ENCODE measurements at places on chromosomes 1 and 21. TPM values are rescaled to one million over a fixed set of nuclear protein-coding genes. Genes with fewer than 3 reads are reported as not detected.

- no peak overlapping the region for H3K4me3 ChIP-seq
- no peaks in the 10 kb centered on the region for H3K4me1 ChIP-seq
- H3K27ac ChIP-seq: no peak overlapping the region
- no peaks in the 10 kb centered on the region for H3K27me3 ChIP-seq
- H3K36me3 ChIP-seq: no peaks in the 10 kb centered on the region
- no peak for DNase-seq
Observed at GRCh38 chr1:102861247-102861646, 247.1 kb downstream of the COL11A1 start.

- H3K27me3 ChIP-seq: no peaks in the 10 kb centered on the region
- no peak overlapping the region for H3K27ac ChIP-seq
- H3K36me3 ChIP-seq: no peaks in the 10 kb centered on the region
- H3K4me3 ChIP-seq: no peak overlapping the region
Observed at GRCh38 chr1:19410393-19410792, 74.9 kb downstream of the CAPZB start.

DNA sequence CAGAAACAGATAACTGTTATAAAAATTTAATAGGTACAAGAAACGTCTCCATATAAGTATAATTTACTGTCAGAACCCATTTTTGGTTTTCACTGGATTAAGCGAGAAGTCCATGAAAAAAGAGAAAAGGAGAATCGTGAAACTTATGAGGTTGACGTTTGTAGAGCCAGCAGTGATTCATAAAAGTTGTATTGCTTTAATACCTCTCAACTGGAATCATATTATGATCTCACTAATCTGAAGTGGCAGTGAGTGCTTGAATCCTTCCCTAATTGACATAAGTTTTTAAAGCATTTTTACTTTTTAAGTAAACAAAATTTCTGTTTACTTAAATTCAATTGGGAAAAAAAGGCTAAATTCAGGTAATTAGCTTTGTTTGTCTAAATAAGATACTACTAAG lies 315.3 kb downstream of the TPR start:
- no peak overlapping the region for H3K27ac ChIP-seq
- no peak overlapping the region for H3K4me3 ChIP-seq
- H3K4me1 ChIP-seq: no peaks in the 10 kb centered on the region
- 0 out of 2 replicates have a peak, but pooled peaks cover 3% of the 10 kb centered on the region for H3K36me3 ChIP-seq
- H3K27me3 ChIP-seq: no peaks in the 10 kb centered on the region
- no peak for DNase-seq

DNA sequence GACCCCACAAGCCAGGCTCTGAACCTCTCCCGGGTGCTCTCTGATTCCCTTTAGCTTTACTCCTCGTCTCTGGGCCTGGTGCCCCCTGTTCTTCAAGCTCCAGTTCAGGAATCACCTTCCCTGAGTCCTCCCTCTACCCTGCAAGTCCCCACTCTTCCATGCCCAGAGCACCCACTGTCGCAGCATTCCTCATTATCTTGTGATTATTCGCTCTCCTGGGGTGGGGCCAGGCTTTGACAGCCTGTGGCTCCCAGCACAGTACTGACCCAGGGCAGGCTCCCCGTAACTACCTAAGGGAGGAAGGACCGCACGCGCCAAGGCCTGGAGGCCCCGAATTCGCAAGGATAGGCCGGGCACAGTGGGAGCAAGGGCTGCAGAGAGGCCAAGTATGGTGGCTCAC lies 734 bp upstream of the C1orf210 start:
- H3K4me3 ChIP-seq: no peak overlapping the region
- H3K4me1 ChIP-seq: no peaks in the 10 kb centered on the region
- H3K27ac ChIP-seq: no peak overlapping the region
- no peaks in the 10 kb centered on the region for H3K27me3 ChIP-seq
- no peaks in the 10 kb centered on the region for H3K36me3 ChIP-seq

DNA sequence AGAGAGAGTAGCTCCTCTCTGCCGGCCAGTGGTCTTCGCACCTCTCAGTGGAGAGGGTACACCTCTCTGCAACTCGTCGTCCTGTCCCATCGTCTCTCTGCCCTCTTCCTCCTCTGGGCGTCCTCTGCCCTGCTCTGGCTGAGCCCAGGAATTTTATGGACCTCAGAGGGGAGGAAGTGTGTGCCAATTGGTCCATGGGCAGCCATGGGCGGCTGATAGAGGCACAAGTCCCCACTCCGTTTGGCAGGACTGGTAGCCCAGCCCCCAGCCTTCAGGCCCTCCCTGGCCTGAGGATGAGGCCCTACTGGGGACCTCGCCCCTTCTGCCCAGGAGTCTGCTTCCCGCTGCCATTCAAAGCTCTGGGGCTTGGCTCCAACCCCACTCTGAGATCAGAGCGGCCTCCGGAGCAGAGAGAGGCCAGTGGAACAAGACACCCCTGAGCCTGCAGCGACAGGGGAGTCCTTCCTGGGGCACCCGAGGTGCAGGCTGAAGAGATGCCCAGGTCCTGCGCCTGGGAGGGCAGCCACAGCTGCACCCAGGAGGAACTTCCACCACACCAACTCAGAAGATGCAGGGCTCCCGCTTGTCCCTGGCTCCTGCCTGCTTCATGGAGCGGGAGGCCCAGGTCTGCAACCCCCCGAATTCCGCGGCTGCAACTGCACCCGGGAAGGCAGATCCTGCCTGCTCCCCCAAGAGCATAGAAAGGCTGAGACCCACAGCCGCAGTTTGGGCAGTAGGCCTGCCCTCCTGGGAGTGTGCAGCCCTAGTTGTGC lies 659.9 kb downstream of the KCNT2 start:
- H3K27ac ChIP-seq: no peak overlapping the region
- H3K27me3 ChIP-seq: no peaks in the 10 kb centered on the region
- H3K4me1 ChIP-seq: no peaks in the 10 kb centered on the region
- no peaks in the 10 kb centered on the region for H3K36me3 ChIP-seq
- no peak for DNase-seq
- no peak overlapping the region for H3K4me3 ChIP-seq

DNA sequence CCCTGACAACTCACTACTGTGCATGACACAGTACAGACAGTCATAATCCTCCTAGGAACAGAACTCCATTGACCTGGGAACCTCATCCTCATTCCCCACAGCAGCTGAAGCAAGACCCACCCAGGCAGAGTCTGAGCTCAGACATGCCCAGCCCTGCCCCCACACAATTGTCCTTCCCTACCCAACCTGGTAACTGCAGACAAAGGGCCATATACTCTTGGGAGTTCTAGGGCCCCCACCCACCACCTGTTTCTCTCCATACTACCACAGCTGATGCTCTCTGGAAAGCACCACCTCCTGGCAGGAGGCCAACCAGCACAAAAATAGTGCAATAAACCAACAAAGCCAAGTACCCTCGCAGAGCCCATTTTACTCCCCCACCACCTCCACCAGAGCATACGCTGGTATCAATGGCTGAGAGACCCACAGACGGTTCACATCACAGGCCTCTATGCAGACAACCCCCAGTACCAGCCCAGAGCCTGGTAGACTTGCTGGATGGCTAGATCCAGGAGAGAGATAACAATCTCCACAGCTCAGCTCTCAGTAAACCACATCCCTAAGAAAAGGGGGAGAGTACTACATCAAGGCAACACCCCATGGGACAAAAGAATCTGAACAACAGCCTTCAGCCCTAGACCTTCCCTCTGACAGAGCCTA lies 159.7 kb upstream of the CXADR start:
- peaks cover 29% of the 10 kb centered on the region for H3K4me1 ChIP-seq
- H3K36me3 ChIP-seq: no peaks in the 10 kb centered on the region
- 0 out of 2 replicates have a peak overlapping the region, but pooled peaks have one; percentile 18 for H3K27ac ChIP-seq

DNA sequence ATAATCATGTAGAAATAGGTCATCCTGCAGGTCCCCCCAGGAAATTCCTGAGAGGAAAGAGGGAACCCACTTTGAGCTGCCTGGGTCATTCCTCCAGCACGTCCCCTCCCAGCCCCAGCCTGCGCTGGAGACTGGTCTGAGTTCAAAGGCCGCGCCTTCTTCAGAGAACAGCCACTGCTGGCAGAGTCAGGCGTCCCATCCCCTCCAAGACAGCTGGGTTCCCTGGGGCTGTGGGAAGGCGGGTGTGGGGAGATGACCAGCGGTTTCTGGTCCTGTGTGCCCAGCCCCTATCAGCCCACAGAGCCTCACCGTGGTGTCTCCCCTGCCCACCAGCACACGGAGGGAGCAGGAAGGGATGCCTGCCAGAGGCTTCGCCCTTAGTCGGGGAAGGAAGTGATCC lies 18.0 kb upstream of the TRAPPC10 start:
- no peak overlapping the region for H3K4me3 ChIP-seq
- no peak overlapping the region for H3K27ac ChIP-seq
- DNase-seq: no peak
- H3K4me1 ChIP-seq: no peaks in the 10 kb centered on the region
- H3K27me3 ChIP-seq: peaks cover 26% of the 10 kb centered on the region

DNA sequence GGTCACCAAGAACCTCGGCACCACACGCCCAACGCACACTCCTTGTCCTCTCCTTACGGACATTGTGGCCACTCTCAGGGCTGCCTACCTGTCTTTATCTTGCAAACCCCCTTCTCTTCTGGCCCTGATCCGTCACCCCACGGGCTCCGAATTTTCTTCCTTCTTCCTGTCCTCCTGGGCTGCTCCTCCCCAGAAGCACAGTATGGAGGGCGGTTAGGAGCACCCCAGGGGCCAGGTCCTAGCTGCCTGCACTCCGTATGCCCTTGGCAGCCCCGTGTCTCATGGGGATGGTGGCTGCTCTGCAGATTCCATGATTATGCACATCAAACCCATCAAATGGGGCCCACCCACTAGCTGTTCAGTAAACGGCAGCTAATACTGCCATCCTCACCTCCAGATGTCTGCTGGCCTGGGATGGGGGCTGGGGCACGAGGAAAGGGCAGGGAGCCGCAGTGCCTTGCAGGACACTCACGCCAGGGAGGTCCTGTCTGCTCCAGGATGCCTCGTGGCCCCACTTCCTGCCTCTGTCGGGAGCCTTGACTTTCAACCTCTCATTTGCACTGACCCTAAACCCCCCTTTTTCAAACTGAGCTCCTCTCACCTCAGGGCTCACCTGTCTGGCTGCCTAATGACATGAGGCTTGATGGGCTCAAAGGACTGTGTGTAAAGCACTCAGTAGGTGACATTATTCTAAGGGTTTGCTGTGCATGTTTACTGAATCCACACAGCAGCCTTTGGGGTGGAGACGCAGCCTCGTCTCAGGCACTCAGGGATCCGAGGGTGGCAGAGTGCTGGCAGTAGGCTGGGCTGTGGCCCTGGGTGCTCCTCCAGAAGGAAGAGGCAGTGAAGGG lies 4.4 kb downstream of the TTC34 start:
- no peaks in the 10 kb centered on the region for H3K4me1 ChIP-seq
- H3K27ac ChIP-seq: no peak overlapping the region
- H3K27me3 ChIP-seq: peaks cover 3% of the 10 kb centered on the region
- no peaks in the 10 kb centered on the region for H3K36me3 ChIP-seq

- H3K27me3 ChIP-seq: no peaks in the 10 kb centered on the region
- DNase-seq: no peak
- H3K4me1 ChIP-seq: no peaks in the 10 kb centered on the region
- peaks cover 2% of the 10 kb centered on the region for H3K36me3 ChIP-seq
- H3K4me3 ChIP-seq: no peak overlapping the region
- no peak overlapping the region for H3K27ac ChIP-seq
Observed at GRCh38 chr1:54857141-54857540, 29.9 kb downstream of the DHCR24 start.

DNA sequence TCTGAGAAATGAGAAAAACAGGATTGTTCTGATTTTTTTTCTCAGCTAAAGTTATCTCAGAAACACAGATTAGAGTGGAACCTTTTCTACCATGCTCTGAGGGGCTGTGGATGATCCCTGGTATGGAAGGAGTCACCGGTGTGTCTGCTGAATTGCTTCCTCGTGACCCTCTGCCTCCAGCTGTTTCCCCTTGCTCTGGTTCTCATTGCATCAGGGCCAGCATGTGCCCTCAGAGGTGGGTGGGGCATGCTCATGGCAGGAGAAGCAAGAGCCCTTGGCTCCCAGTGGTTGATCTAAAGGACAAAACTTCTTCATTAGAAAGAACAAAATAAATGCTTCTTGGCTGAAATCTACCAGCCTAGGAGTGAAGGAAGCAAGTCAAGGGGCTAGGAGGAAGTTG lies 183.2 kb upstream of the HMCN1 start:
- no peaks in the 10 kb centered on the region for H3K27me3 ChIP-seq
- no peak for DNase-seq
- H3K36me3 ChIP-seq: no peaks in the 10 kb centered on the region
- no peaks in the 10 kb centered on the region for H3K4me1 ChIP-seq

- no peaks in the 10 kb centered on the region for H3K27me3 ChIP-seq
- H3K36me3 ChIP-seq: peaks cover 45% of the 10 kb centered on the region
- DNase-seq: no peak
- H3K4me3 ChIP-seq: no peak overlapping the region
Observed at GRCh38 chr21:44848821-44849521, 24.5 kb downstream of the PTTG1IP start.

- peaks cover 4% of the 10 kb centered on the region for H3K27me3 ChIP-seq
- H3K4me3 ChIP-seq: no peak overlapping the region
- DNase-seq: no peak
- no peak overlapping the region for H3K27ac ChIP-seq
- H3K4me1 ChIP-seq: no peaks in the 10 kb centered on the region
- no peaks in the 10 kb centered on the region for H3K36me3 ChIP-seq
Observed at GRCh38 chr1:58333511-58333910, 213.0 kb downstream of the OMA1 start.

- DNase-seq: peak; percentile 87
- H3K4me1 ChIP-seq: peaks cover 44% of the 10 kb centered on the region
- no peaks in the 10 kb centered on the region for H3K27me3 ChIP-seq
- peak overlapping the region; percentile 23 for H3K4me3 ChIP-seq
Observed at GRCh38 chr1:112317140-112317539, 78.9 kb upstream of the CTTNBP2NL start.

VSIG8 gene
- total RNA-seq: not detected

HSD11B1 gene
- total RNA-seq: not detected

CLCA1 gene
- not detected for total RNA-seq

CFHR2 gene
- not detected for total RNA-seq

ANGPTL3 gene
- total RNA-seq: not detected
